Renal pelvis (tissue), 12 donors: ENCODE measurements at places on chromosomes 11 and 22. TPM values are rescaled to one million over a fixed set of nuclear protein-coding genes. Genes with fewer than 3 reads are reported as not detected.

DNA sequence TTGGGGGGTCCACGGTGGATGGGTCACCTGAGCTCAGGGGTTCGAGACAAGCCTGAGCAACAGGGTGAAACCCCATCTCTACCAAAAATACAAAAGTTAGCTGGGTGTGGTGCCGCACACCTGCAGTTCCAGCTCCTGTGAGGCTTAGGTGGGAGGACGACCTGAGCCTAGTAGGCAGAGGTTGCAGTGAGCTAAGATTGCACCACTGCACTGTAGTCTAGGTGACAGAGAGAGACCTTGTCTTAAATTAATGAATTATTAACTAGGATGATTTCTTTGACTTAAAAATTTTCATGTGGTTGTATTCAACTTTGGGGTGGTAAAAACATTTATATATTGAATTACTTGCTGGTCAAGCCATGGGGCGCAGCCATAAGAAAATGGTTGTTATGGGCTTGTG lies 33.9 kb downstream of the CCDC83 start:
- DNase-seq = no peak

- no peak for DNase-seq
Observed at GRCh38 chr11:75625991-75626888, 42.6 kb downstream of the MAP6 start.

GRCh38 chr22:32557444-32557843 lies 82.8 kb downstream of the FBXO7 start:
- DNase-seq = peak; percentile 35

DNA sequence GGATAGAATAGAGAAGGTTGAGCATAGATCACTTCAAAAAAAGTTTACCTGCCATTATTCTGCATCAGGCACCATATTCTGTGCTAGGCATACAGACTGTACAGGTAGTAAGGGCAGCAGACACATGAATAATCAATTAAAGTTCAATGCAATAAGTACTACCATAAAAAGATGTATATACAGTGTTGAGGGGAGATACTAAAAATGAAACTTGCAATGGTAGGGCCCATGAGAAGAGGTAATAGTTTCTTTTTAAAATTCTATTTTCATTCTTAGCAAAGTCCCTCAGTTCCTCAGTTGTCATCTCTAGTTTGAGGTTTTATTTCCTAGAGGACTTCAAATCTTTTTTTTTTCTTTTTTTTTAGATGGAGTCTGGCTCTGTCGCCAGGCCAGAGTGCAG lies 819.9 kb downstream of the FAM181B start:
- no peak for DNase-seq

DNA sequence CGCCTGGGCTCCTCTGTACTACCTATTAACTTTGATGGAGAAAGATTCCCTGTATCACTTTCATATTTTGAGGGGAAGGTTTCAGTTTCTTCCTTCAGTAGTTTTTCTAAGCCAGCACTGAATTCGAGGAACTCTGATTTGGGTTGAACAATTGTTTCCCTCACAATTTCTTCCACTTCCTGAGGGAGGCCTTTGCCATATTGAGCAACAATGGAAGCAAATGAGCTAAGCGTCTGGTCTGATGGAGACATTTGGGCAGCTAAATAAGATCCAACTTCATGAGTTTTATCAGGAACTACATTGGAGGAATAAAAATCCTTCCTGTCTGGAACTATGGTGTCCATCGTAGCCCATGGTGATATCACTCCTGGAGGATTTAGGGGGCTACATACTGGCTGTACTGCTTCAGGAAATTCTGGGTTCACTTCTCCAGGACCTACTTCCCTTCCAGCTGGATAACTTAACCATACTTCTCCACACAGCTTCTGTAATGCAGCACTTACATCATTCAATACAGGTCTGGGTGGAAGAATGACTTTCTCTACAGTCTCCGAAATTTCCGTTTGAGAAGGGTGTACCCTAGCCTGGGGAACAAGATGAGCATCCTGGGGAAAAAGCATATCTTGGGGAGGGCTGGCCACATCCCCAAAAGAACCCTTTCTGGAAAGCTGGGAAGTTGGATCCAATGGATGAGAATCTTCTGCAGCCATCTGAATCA lies 38.9 kb upstream of the CCDC89 start:
- no peak for DNase-seq

GRCh38 chr11:37115963-37116362 lies 517.9 kb upstream of the RAG2 start:
- no peak for DNase-seq

GRCh38 chr22:34534101-34534500 lies 531.9 kb upstream of the ISX start:
- peak; percentile 1 for DNase-seq

GRCh38 chr11:442611-443081 lies 835 bp upstream of the ANO9 start:
- DNase-seq = no peak

DNA sequence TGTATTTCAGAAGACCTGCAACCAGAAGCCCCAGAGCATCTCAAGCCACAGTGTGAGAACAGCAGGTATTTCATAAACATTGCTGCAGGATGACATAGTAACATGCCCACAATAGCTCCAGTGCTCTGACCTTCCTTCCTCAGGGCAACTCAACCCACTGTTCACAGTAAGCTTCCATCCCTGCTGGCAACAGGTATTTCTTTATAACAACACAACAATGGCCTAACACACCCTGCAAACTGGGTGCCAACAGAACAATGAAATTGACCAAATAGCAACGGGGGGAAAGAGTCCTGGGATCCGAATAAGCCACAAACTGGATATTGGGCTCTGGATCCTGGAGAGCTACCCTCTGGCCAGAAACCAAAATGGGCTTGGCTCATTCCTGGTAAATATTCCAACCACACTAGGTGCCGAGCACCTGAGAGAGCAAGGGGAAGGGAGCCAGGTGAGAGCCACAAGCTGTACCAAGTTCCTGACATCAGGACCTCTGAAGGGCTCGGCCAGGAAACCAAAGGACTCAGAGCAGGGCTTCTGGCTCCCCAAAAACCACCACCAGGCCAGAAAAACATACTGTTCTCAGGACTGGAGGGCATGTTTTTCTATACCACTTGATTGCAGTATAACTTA lies 99.5 kb downstream of the MICAL3 start:
- no peak for DNase-seq

DNA sequence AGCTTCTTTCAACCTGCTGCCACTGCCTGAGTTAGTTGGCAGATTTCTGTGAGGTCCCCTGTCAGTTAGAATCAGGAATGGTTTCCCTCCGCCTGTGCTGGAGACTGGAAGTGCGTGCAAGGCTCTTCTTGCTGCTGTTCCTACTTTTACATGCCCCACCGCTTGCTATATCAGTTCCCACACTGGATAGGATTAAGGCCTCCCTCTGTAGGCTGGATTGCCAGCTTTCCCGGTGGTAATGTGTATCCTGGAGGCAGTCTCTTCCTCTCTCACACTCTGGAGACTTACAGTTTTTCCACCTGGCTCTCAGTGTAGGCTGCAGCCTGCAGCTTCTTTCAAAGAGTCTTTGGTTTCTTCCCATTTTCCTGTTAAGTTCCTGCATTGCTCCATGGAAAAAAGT lies 66.5 kb downstream of the ARHGAP42 start:
- no peak for DNase-seq

GRCh38 chr22:49771266-49772065 lies 56.2 kb downstream of the BRD1 start:
- no peak for DNase-seq

The MMP3 gene
- polyA plus RNA-seq = not detected

The OR5M3 gene
- not detected for polyA plus RNA-seq

The OR5I1 gene
- polyA plus RNA-seq = not detected

The RCOR2 gene
- polyA plus RNA-seq = 16.8 TPM

The MAML2 gene
- polyA plus RNA-seq = 28.1 TPM
